Sciatic nerve (tissue), 2 donors: ENCODE measurements at places on chromosomes 7 and 10. TPM values are rescaled to one million over a fixed set of nuclear protein-coding genes. Genes with fewer than 3 reads are reported as not detected.
A peak's percentile ranks its signal among the peaks of the same experiment; 100 is the strongest.

- DNase-seq: peak; percentile 79
Observed at GRCh38 chr10:12042409-12042796, 206 bp downstream of the UPF2 start.

GRCh38 chr7:126535176-126535575, 717.6 kb downstream of the GRM8 start:
- DNase-seq: no peak

DNA sequence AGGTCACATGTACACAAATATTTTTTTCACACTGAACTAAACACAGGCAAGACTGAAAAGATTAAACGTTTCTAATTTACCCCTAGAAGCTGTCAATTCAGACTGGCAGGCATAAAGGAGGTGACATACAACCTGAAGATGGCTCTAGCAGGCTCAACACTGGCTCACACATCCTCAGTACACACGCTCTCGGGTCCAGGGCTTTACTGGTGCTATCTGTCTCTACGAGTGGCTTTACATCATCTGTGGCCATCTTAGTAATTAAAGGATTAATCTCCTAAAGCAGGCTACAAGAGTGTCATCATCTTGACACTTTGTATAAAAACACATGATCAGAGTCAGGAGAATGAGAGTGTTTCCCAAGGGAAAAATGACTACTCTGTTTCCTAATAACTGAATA, 57.3 kb downstream of the COPG2 start:
- no peak for DNase-seq

- no peak for DNase-seq
Observed at GRCh38 chr7:136234040-136234439, 256.9 kb upstream of the MTPN start.

DNA sequence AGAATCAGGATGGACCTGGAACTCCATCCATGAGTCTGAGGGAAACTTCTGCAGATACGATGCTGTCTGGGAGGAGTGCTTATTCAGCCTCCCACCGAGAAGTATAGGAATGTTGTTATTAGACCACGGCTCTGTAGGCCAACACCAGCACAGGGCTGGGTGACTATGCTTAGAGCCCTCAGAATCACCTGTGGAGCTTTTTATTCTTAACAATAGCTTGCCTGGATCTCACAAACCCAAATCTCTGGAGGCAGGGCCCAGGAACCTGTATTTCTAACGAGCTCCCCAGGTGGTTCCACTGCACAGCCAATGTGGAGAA, 55.6 kb upstream of the ARID5B start:
- no peak for DNase-seq

GRCh38 chr7:4054158-4054557, 627.9 kb upstream of the FOXK1 start:
- DNase-seq: no peak

DNA sequence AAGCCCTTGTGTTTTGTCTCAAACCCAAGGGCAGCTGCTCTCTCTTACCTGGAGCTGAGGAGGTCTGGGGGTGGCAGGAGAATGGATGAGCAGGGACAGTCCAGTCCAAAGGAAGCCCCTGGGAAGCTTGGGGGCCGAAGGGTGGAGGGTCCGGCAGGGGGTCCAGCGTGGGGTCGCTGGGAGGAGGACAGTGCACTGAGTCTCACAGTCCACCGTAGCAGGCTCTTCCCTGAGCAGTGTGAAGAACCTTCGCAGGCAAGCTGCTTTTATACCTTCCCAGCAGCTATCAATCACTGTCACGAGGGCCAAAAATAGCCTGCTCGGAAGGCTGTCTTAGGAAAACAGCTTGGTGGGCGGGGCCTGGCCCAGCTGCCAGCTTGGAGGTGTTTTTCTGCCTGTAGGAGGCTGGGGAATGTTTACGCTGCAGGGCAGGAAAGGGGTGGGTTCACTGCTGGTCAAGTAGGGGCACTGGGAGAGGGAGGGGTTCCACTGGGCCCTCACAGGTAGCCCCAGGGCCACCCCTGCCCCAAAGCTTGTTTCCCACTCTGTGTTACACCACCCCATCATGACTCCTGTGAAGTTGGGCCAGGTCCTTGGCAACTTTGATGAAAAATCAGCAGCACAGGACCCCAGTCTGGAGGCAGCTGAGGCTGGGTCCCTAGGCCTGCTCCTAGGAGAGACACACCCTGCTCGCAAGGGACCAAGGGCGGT, at the start of gene DEPP1:
TSS of gene DEPP1 (minus strand) at position 240 of the 711 bp plus-strand sequence. CDS start 779 bp downstream, outside the sequence.
- DNase-seq: peak; percentile 96

GRCh38 chr7:25807086-25807611, 344.8 kb upstream of the NFE2L3 start:
- no peak for DNase-seq

DNA sequence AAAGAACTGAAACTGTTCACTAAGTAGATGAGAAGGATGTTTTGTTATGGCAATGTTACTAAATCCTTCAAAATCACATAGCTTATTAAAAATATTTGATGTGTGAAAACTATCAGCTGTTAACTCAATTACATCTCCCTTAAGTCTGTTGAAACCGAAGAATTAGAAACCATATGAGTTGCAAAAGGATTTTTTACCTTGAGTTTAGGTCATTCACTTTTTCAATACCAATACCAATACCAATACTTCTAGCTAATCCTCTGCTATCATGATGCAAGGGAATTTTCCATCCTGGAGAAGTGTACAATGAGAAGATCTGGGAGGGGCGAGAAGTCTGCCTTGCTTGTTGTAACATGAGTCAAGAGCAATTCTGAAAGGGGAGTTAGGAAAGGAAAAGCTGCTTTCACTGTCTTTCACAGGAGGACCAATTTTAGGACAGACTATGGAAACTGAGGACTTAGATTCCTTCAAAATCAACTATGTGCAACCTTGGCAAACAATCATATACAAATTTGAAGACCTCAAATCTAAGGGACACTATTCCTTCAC, 199.7 kb downstream of the IMMP2L start:
- no peak for DNase-seq

GRCh38 chr10:125329056-125329455, 168.7 kb upstream of the CTBP2 start:
- no peak for DNase-seq

FAM200A gene
- total RNA-seq: 6.7 TPM
